GM23338 (cell line): ENCODE measurements at places on chromosomes 11 and 22. TPM values are rescaled to one million over a fixed set of nuclear protein-coding genes. Genes with fewer than 3 reads are reported as not detected.
A peak's percentile ranks its signal among the peaks of the same experiment; 100 is the strongest.

The FAM227A gene
- total RNA-seq, result 6.1 and 11.0 TPM in 2 replicates

The SMIM35 gene
- total RNA-seq, result not detected in 2 replicates

The ANKK1 gene
- 0.14 TPM in 1 of 2 replicates, not detected in the other for total RNA-seq

The CCDC73 gene
- 0.08 TPM in 1 of 2 replicates, not detected in the other for total RNA-seq

The CYB5R3 gene
- total RNA-seq, result 66.4 and 76.2 TPM in 2 replicates

The MYBPC3 gene
- not detected in 2 replicates for total RNA-seq

The GRAMD1B gene
- total RNA-seq, result 20.0 and 24.3 TPM in 2 replicates

The OR4C12 gene
- not detected in 2 replicates for total RNA-seq

The PDE3B gene
- total RNA-seq, result 16.9 and 21.3 TPM in 2 replicates

The CALCB gene
- total RNA-seq, result 7.4 and 7.9 TPM in 2 replicates

The PHETA2 gene
- total RNA-seq, result 5.9 and 7.6 TPM in 2 replicates

The PRCP gene
- 52.2 and 52.8 TPM in 2 replicates for total RNA-seq

DNA sequence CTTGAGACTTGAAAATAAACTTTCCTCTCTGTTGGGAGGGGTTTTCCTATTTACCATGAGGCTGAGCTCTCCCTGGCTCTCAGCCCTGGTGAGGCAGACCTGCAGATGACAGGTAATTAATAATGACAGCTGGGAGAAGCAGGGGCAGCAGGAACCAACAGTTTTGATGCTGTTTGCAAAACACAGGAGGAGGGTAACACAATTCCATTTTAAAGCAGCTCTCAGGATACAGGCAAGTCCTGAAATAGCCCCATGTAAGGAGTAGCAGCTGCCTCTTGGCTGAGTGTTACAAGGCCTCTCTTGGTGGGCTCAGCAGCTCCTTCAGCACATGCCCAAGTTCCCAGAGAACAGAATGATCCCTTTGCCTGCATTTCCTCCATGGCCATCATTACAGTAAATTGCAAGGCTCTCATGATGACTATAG, 13.3 kb downstream of the PARVA start:
- no peak overlapping the region for H3K27ac ChIP-seq
- H3K4me1 ChIP-seq, result 0 out of 2 replicates have a peak, but pooled peaks cover 3% of the 10 kb centered on the region
- no peaks in the 10 kb centered on the region for H3K27me3 ChIP-seq
- H3K4me3 ChIP-seq, result no peak overlapping the region
- no peak for DNase-seq

DNA sequence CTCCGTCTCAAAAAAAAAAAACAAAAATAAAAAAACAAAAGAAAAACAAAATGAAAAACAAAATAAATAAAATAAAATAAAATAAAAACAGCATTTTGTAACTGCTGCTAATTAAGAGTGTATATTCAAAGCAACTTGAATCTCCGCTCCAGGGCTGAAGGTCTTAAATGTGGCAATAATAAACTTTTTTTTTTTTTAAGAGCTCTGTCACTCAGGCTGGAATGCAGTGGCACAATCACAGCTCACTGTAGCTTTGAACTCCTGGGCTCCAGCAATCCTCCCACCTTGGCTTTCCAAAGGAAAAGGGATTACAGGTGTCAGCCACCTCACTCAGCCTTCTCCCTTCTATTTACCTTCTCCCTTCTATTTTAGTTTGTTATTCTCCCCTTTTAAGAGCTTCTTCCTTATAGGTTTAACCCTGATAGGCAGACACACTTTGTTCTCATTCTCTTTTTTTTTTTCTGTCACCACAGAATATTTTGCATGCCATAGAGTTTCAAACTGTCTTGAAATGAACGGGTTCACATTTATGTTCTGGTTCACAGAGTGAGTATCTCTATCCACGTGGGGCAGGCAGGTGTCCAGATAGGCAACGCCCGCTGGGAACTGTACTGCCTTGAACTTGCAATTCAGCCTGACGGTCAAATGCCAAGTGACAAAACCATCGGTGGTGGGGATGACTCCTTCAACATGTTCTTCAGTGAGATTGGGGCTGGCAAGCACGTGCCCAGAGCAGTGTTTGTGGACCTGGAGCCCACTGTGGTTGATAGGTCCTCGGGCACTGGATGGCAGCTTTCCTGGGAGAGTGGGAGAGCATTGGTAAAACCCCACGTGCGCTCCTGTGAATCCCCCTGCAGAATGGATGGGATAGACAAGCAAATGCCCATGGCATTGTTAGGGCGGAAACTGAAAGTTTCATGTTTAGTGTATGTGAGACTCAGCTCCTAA, 19.4 kb downstream of the LRRC74B start:
- no peak for DNase-seq
- H3K27ac ChIP-seq, result no peak overlapping the region
- no peaks in the 10 kb centered on the region for H3K27me3 ChIP-seq
- H3K36me3 ChIP-seq, result no peaks in the 10 kb centered on the region
- H3K4me3 ChIP-seq, result no peak overlapping the region

DNA sequence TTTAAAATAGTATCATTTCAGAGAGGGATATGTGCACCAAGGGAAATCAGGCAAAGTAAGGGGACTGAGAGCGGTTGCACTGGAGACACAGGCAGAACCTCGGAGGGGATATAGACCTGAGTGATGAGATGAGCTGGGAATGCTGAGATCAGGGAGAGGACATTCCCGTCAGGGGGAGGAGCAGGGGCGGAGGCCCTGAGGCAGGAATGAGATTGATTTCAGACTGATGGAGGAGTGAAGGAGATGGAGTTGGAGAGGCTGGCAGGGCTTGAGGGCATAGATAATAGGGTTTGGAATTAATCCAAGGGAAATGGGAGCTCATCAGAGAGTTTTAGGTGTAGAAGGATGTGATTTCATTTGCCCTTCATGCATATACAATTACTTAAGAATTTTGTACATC, 13.2 kb downstream of the CD6 start:
- no peaks in the 10 kb centered on the region for H3K27me3 ChIP-seq
- DNase-seq, result no peak
- H3K4me3 ChIP-seq, result no peak overlapping the region
- no peaks in the 10 kb centered on the region for H3K4me1 ChIP-seq
- H3K27ac ChIP-seq, result no peak overlapping the region

DNA sequence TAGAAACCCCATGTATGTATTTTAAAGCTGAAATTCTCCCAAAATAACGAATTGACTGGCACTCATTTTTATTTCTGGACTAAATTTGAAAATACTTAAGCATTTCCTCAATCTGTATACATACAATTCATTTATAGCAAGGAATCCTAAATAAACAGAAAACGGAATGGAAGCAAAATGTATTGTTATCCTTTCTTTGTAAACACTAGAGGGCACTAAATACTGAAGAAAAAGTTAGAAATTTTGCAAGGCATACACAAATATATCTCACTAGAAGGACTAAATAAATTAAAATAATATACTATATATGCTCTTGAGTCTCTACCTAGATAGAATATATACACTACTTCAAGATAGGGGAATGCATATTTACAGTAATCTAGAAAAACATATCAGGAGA, 23.1 kb upstream of the ANO5 start:
- no peaks in the 10 kb centered on the region for H3K36me3 ChIP-seq
- H3K4me3 ChIP-seq, result no peak overlapping the region
- H3K27ac ChIP-seq, result no peak overlapping the region
- H3K27me3 ChIP-seq, result no peaks in the 10 kb centered on the region
- no peaks in the 10 kb centered on the region for H3K4me1 ChIP-seq

DNA sequence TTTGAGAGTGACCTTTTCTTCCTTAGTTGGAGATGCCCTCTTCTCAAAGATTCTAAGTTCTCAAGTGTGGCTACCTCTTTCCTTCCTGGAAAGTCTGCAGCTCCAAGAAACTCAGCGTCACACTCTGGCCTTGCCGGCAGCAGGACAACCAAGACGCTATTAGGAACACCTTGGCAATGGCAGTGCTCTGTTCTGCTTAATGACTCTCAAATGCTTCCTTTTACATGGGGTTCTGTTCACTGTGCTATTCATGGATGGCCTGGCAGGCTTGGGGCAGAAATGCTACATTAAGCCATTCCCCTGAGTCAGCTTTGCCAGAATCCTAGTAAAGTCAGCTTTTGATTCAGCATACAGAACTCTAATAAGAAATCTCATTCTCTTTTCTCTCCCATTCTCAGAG, 25.9 kb downstream of the LARGE2 start:
- no peaks in the 10 kb centered on the region for H3K4me1 ChIP-seq
- H3K27ac ChIP-seq, result 0 out of 2 replicates have a peak overlapping the region, but pooled peaks have one; percentile 26
- DNase-seq, result no peak
- H3K4me3 ChIP-seq, result no peak overlapping the region
- no peaks in the 10 kb centered on the region for H3K27me3 ChIP-seq

DNA sequence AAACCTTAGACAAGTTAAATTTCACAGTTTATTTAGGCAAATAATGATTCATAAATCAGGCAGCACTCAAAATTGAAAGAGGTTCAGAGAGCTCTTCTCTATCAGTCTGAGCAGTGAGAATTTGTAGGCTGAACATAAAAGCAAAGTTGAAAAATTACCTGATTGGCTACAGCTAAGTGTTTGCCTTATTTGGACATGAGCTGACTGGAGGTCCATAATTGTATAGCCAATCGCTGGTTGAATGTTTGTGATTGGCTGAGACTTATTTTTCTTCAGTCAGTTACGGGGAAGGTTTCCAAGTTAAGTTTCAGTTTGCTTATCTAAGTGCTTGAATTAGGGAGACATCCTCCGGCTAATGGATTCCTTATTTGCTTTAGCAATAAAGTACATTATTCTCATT, 527.5 kb downstream of the CNTN5 start:
- H3K4me3 ChIP-seq, result no peak overlapping the region
- DNase-seq, result no peak
- no peak overlapping the region for H3K27ac ChIP-seq
- no peaks in the 10 kb centered on the region for H3K27me3 ChIP-seq

GRCh38 chr11:120121914-120122473, 15.9 kb downstream of the TRIM29 start:
- no peaks in the 10 kb centered on the region for H3K36me3 ChIP-seq
- H3K4me1 ChIP-seq, result no peaks in the 10 kb centered on the region
- H3K27ac ChIP-seq, result no peak overlapping the region

- DNase-seq, result no peak
- no peak overlapping the region for H3K27ac ChIP-seq
- no peak overlapping the region for H3K4me3 ChIP-seq
- H3K27me3 ChIP-seq, result no peaks in the 10 kb centered on the region
These were observed 314.9 kb downstream of the MIAT start for GRCh38 chr22:26972286-26972685.

- no peaks in the 10 kb centered on the region for H3K27me3 ChIP-seq
- DNase-seq, result no peak
- no peaks in the 10 kb centered on the region for H3K4me1 ChIP-seq
- H3K4me3 ChIP-seq, result no peak overlapping the region
- no peak overlapping the region for H3K27ac ChIP-seq
- no peaks in the 10 kb centered on the region for H3K36me3 ChIP-seq
These were observed 325.1 kb upstream of the MPPED2 start for GRCh38 chr11:30911247-30911646.

DNA sequence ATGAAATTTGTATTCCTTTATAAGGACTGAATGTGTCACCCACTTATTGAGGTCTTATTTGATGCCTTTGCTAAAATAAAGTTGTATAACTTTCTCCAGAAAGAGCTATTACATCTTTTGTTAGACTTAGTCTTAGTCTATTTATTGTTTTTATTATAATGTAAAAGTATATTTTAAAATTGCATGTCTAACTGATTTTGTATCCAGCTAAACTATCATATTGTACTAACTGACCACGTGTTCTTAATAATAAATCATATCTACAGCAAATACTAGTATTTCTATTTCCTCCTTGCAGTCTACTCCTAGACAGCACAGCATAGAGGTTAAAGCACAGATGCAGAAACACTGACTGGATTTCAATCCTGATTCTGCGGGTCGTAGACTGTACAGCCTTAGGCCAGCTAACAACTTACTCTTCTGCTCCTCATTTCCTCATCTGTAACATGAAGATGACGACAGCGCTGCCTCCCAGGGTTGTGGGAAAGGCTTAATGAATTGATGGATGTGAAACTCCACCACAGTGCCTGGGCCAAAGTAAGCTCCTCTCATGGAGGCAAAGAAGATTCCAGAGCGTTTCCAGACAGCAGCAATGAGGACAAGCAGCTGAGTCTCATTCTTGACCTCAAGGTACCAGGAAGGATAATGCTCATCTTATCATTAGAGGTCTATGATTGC, 13.2 kb downstream of the IFITM10 start:
- H3K27ac ChIP-seq, result no peak overlapping the region
- DNase-seq, result no peak
- no peaks in the 10 kb centered on the region; the same call in 1 of the 2 replicates for H3K27me3 ChIP-seq
- no peaks in the 10 kb centered on the region for H3K36me3 ChIP-seq
- H3K4me1 ChIP-seq, result no peaks in the 10 kb centered on the region

GRCh38 chr22:27460591-27461347, 340.8 kb downstream of the MN1 start:
- peak; percentile 19 for DNase-seq
- H3K4me3 ChIP-seq, result no peak overlapping the region
- peaks cover 10% of the 10 kb centered on the region for H3K4me1 ChIP-seq
- no peaks in the 10 kb centered on the region for H3K27me3 ChIP-seq

GRCh38 chr22:43440556-43440955, 28.7 kb downstream of the MPPED1 start:
- H3K36me3 ChIP-seq, result no peaks in the 10 kb centered on the region
- DNase-seq, result no peak
- no peak overlapping the region for H3K4me3 ChIP-seq
- no peak overlapping the region for H3K27ac ChIP-seq

DNA sequence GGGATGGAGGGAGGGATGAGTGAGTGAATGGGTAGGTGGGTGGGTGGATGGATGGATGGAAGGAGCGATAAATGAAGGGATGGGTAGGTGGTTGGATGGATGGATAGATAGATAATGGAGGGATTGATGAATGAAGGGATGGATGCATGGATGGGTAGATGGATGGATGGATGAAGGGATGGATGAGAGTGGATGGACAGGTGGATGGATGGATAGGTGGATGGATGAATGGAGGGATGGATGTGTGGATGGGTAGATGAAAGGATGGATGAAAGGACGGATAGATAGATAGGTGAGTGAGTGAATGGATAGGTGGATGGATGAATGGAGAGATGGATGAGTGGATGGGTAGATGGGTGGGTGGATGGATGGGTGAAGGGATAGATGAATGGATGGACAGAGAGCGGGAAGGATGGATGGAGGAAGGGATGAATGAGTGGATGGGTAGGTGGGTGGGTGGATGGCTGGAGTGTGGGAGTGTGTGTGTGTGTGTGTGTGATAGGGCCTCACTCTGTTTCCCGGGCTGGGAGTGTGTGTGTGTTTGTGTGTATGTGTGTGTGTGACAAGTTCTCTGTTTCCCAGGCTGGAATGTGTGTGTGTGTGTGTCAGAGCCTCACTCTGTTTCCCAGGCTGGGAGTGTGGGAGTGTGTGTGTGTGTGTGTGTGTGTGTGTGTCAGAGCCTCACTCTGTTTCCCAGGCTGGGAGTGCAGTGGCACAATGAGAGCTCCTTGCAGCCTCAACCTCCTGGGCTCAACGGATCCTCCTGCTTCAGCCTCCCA, 2.1 kb upstream of the PRR33 start:
- H3K4me3 ChIP-seq, result no peak overlapping the region
- H3K27ac ChIP-seq, result no peak overlapping the region
- no peak for DNase-seq
- no peaks in the 10 kb centered on the region for H3K4me1 ChIP-seq
- H3K27me3 ChIP-seq, result no peaks in the 10 kb centered on the region

DNA sequence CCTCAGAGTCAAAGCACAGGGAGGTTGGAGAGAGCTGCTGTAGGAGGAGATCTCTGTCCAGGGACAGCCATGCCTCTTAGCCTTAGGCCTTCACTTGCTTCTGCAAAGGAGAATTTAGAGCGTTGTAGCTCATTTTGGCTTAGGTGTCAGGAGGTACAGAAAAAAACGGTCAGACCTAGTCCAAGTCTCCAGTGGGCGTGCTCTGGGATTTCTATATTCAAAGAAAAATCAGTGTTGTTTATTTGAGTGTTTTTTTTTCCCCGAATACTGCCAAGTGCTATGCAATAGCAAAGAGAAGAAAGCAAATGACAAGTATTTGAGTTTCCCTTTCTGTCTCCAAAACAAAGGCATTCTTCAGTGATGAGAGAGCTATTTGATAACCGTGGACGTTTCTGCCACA, 22.7 kb upstream of the OPCML start:
- H3K27me3 ChIP-seq, result no peaks in the 10 kb centered on the region
- DNase-seq, result no peak
- H3K4me1 ChIP-seq, result peaks cover 13% of the 10 kb centered on the region; the same call in 1 of the 2 replicates
- no peak overlapping the region for H3K27ac ChIP-seq
- H3K36me3 ChIP-seq, result no peaks in the 10 kb centered on the region; the same call in 1 of the 2 replicates
